Lung (tissue), 17 donors: ENCODE measurements at places on chromosomes 12 and 14.

GRCh38 chr14:61929651-61930050, 167.4 kb downstream of the SNAPC1 start:
- no peaks in the 10 kb centered on the region for H3K4me1 ChIP-seq
- no peak for DNase-seq
- no peaks in the 10 kb centered on the region for H3K36me3 ChIP-seq

GRCh38 chr12:106672314-106673025, 89.7 kb downstream of the RFX4 start:
- no peak for DNase-seq
- H3K36me3 ChIP-seq, result no peaks in the 10 kb centered on the region
- H3K4me1 ChIP-seq, result peaks cover 3% of the 10 kb centered on the region
- H3K27ac ChIP-seq, result no peak overlapping the region
- no peaks in the 10 kb centered on the region for H3K27me3 ChIP-seq
- no peak overlapping the region for H3K4me3 ChIP-seq

DNA sequence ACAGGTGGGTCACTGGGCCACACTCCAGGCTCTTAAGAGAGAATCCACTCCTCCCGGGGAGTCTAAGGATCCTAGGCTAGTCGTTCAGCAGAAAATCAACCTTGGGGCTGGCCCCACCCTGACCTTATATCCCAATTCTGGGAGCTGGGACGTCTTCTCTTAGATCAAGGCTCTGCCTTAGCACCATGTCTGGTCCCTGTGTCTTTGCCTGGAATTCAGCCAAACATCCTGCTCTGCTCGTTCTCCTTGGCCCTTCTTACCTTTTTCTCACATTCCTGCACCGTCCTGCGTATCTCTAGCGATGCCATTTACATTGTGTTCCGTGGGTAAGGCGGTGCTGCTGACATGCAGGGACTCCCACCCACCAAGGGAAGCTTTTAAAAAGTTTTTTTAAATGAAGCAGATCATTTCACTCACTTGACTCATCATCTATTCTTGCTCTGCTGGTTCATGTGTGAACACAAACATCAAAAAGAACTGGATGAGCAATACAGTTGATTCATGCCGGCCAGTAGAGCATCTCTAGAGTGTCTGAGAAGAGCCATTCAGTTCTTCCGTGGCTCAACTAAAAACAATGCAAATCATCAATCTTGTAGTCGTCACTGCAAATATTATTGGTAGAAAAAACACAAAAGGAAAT, 50.2 kb downstream of the KCNK13 start:
- no peaks in the 10 kb centered on the region for H3K36me3 ChIP-seq
- no peak overlapping the region for H3K27ac ChIP-seq
- no peaks in the 10 kb centered on the region for H3K4me1 ChIP-seq
- no peaks in the 10 kb centered on the region for H3K27me3 ChIP-seq

DNA sequence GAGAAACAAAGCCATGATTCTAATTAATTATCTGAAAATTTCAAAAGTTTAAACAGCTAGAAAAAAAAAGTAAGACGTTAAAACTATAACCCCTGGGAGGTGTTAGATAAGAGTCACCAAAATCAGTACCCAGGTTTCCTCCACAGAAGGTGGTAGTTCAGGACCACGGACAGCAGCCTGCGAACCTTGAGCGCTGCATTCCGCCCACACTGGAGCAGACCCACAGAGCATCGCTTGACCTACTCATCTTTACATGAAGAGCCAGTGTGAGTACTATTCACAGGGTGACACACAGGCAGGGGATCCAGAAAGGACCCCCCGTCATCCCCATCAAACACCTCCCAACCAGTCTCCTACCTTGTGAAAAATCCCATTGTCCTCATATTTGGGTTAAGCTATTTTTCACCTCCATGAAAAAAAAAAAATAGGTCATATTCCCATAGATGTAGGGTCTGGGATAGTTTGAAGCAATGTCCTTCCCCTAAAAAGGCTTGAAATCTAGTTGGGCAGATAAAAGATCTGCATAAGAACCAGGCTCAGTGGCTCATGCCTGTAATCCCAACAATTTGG, 8.8 kb upstream of the CHGA start:
- H3K4me1 ChIP-seq, result no peaks in the 10 kb centered on the region
- no peak overlapping the region for H3K4me3 ChIP-seq
- H3K27me3 ChIP-seq, result no peaks in the 10 kb centered on the region
- DNase-seq, result peak; percentile 22

- DNase-seq, result no peak
- no peak overlapping the region for H3K4me3 ChIP-seq
- H3K27ac ChIP-seq, result no peak overlapping the region
- peaks cover 12% of the 10 kb centered on the region for H3K36me3 ChIP-seq
- no peaks in the 10 kb centered on the region for H3K27me3 ChIP-seq
Observed at GRCh38 chr12:125076103-125076502, 10.9 kb downstream of the AACS start.

DNA sequence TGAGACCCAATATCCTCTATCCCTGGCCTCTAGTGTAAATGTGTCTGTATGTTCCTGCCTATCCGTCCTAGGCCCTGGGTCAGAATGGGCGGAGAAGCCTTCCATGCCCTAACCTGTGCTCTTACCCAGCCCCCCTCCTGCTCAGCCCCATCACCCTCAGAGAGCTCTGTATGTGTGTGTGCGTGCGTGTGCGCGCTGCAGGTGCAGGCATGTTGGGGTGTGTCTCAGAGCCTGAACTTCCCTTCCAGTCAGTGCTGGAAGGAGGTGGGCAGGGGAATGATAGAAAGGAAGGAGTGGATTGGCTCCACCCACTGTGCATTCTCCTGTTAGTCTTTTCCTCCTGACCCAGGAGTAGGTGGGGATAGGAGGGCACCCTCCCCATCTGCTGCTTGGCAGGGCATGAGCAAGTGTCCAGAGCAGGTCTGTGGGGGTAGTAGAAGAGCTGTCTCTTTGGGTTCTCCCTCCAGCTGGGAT, 7.2 kb downstream of the NAB2 start:
- H3K27ac ChIP-seq, result no peak overlapping the region
- H3K27me3 ChIP-seq, result no peaks in the 10 kb centered on the region
- no peak for DNase-seq

DNA sequence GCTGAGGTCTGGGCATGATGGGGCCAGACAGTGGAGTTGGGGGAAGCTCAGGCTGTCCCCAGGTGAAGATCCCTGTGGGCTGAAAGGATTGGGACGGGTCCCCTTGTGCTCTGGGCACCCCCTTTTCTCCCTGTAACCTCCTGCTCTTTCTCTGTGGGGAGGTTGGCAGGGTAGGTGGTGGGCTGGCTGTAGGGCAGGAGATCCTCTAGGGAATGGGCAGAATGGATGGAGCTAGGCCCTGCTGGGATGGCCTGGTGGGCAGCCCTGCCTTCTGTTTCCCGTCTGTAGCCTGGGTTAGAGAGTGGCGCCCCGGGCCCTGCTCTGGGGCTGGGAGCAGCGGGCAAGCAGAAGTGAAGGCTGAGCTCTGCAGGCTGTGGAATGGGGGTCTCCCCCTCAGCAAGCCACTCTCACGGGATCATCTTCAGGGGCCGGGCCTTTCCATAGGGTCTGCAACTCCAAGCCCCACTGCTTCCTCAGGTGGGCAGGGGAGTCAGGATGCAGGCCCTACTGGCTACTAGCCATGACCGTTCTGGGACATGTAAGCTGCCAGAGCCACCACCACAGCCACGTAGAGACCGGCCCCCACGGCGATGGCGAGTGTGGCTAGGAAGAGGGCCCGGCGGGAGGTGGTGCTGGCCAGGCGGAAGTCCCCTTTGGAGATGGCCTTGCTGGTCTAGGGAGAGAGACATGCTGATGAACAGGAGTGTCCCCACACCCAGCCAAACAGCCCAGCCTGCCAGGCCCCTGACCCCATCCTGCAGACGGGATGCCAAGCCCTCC, 18.8 kb downstream of the SYNDIG1L start:
- H3K27ac ChIP-seq, result no peak overlapping the region
- H3K27me3 ChIP-seq, result no peaks in the 10 kb centered on the region
- H3K36me3 ChIP-seq, result no peaks in the 10 kb centered on the region
- no peak overlapping the region for H3K4me3 ChIP-seq
- H3K4me1 ChIP-seq, result peaks cover under 1% of the 10 kb centered on the region

DNA sequence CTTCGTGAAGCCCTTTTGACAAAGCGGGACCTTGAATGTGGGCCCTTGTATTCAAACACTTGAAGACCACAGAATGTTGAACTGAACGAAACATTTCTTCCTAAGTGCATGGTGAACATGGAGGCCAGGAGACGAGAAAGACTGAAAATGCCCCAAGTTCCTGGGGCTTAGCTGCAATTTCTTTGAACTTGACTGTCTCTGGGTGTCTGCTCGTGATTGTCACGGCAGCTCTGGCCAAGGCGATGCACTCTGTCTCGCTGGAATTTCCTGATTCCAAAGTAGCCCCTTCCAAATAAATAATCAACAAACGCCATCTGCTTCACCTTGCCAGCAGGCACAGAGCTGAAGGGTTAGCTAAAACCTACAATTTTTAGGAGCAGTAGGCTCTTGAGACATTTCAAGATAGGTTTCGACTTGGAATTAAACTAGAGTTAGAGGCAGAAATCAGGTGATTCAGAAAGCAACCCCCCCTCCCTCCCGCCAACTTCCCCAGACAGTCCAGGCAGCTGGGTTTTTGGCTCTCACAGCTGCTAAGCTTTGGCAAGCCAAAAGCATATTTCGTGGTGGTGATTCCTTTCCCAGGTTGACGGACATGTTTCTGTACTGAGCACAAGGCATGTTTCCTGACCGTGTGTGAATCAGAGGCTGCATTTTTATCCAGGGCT, 13.5 kb upstream of the IRF2BPL start:
- H3K36me3 ChIP-seq, result no peaks in the 10 kb centered on the region
- peak; percentile 92 for DNase-seq
- peaks cover 55% of the 10 kb centered on the region for H3K4me1 ChIP-seq
- H3K4me3 ChIP-seq, result no peak overlapping the region
- no peaks in the 10 kb centered on the region for H3K27me3 ChIP-seq

DNA sequence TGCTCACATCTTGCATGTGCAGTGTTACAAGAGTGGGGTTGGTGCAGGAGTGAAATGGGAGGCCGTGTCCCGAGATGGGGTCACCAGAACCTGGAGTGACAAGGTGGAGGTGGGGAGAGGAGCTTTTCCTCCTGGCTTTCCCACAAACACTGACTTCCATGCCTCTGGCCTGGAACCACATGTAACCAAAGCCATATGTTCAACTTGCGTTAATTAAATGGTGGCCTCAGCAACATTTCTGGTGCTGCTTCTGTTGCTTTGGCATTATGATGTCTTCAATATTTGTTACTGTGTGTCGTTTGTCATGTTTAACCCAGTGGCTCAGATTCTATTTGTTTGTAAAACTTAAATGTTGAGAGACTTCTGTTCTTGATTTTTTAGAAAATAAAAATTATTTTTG, 110.2 kb downstream of the VCPKMT start:
- no peaks in the 10 kb centered on the region for H3K36me3 ChIP-seq
- H3K4me1 ChIP-seq, result no peaks in the 10 kb centered on the region
- H3K27me3 ChIP-seq, result no peaks in the 10 kb centered on the region
- H3K27ac ChIP-seq, result no peak overlapping the region
- DNase-seq, result no peak

DNA sequence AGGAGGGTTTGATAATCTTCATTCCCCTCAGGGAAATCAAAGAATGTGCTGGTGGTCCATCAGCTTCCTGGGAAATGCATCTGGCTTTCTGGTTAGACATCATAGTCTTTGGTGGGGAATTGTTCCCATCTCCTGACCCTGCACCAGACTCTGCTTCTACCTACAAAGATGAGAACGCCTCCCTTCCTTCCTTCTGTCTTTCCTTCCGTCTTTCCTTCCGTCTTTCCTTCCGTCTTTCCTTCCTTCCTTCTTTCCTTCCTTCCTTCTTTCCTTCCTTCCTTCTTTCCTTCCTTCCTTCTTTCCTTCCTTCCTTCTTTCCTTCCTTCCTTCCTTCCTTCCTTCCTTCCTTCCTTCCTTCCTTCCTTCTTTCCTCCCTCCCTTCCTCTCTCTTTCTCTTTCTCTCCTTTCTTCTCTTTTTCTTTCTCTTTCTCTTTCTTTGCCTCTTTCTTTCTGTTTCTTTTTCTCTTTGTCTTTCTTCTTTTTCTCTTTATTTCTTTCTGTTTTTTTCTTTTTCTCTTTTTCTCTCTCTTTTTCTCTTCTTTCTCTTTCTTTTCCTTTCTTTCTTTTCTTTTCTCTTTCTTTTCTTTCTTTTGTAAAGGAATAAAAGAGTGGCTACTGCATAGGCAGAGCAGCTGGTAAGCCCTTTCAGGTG, 189.0 kb upstream of the ARHGAP5 start:
- DNase-seq, result no peak
- H3K4me1 ChIP-seq, result no peaks in the 10 kb centered on the region
- H3K36me3 ChIP-seq, result no peaks in the 10 kb centered on the region
- H3K4me3 ChIP-seq, result no peak overlapping the region
- H3K27ac ChIP-seq, result no peak overlapping the region

- no peak overlapping the region for H3K27ac ChIP-seq
- DNase-seq, result no peak
- H3K4me1 ChIP-seq, result peaks cover 6% of the 10 kb centered on the region
- no peaks in the 10 kb centered on the region for H3K36me3 ChIP-seq
- no peaks in the 10 kb centered on the region for H3K27me3 ChIP-seq
Observed at GRCh38 chr12:67795236-67795635, 146.7 kb downstream of the DYRK2 start.

- H3K4me3 ChIP-seq, result no peak overlapping the region
- no peak overlapping the region for H3K27ac ChIP-seq
- no peak for DNase-seq
- no peaks in the 10 kb centered on the region for H3K4me1 ChIP-seq
Observed at GRCh38 chr12:24057920-24058476, 108.5 kb upstream of the SOX5 start.

GRCh38 chr12:110705309-110705708, 16.4 kb upstream of the HVCN1 start:
- no peaks in the 10 kb centered on the region for H3K27me3 ChIP-seq
- no peak overlapping the region for H3K4me3 ChIP-seq
- H3K27ac ChIP-seq, result no peak overlapping the region
